ENCODE measurements at places on chromosomes 6 and 20.
A peak's percentile ranks its signal among the peaks of the same experiment; 100 is the strongest.

DNA sequence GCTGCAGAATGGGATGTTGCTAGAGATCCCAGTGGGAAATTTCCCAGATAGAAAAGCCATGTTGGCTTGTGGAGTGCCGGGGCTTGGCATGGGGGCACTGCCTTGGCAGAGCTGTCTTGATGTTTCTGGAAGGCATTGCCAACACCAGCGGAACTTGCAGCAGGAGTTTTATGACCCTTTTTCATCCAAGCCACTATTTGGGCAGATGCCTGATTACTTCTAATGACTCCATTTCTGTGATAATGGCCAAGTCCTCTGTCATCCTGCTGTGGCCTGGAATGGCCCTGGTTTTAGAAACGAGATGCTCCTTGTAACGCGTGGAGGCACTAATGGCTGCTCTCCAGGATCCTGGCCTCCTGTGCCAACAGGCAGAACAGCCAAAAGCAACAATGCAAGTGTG, 229.0 kb downstream of the ZNF217 start:
- DNase-seq = no peak

- no peak for DNase-seq
Observed at GRCh38 chr20:37878835-37879599, 23.9 kb upstream of the VSTM2L start.

- DNase-seq = no peak
Observed at GRCh38 chr20:52801628-52802006, 170.5 kb upstream of the TSHZ2 start.

- DNase-seq = no peak
Observed at GRCh38 chr6:140641412-140641811, 1267.0 kb upstream of the CITED2 start.

DNA sequence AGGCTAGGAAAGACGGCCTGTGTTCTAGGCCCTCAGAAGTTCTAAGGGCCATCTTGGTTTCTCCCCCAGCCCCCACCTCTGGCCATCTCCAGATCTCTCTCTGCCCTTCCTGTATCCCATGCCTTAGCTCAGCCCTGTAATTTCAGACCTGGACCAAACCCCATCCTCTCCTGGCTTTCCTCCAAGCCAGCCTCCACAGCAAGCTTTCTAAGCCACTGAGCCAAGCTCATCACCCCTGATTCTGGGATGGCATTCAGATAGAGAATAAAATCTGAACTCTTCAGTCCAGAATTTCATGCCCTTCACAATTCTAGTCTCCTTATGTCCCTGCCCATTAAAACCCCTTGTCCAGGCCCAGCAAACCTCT, 18.9 kb upstream of the CCM2L start:
- no peak for DNase-seq

GRCh38 chr6:3142536-3142935, 14.8 kb downstream of the TUBB2A start:
- DNase-seq = no peak

GRCh38 chr6:107736713-107737396, 87.3 kb downstream of the SCML4 start:
- no peak for DNase-seq

GRCh38 chr20:44807051-44807683, 3.2 kb downstream of the RIMS4 start:
- DNase-seq = no peak

GRCh38 chr20:32647606-32648005, 26.1 kb downstream of the C20orf203 start:
- DNase-seq = no peak

DNA sequence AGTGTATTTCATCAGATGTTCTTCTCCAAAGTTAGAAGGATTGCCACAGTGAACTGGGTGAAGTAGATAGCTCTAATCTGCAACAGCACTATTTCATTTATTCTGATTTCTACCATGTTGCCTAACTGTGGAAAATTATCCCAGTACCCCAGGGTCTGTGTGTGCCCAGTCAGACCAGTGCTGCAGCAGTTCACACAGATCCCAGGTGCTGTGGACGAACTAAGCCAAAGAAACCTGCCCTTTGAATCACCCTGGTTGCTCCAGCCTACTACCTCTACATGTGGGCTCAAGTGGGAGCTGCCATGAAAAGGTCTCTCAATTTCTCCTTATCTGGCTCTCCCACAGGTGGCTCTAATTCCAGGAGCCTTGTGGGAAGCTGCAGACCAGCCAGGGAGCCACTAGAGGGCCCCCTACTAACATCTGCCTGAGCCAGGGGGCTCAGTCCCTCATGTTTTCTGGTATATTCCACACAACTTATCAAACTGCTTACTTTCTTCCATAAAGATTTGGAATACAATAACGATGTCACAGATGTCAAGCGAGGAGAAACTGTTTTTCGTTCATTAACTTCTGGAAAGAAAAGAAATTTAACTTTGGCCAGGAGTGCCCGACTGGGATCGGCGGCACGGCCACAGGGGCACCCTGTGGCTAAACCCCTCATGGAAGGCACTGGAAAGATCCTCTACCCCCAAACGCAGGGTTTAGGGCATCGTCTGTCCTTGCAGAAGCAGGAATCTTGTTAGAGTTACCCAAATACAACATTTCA, 31.6 kb upstream of the LY86 start:
- peak; percentile 33 for DNase-seq

- no peak for DNase-seq
Observed at GRCh38 chr6:37560737-37561103, 61.0 kb upstream of the CCDC167 start.

DNA sequence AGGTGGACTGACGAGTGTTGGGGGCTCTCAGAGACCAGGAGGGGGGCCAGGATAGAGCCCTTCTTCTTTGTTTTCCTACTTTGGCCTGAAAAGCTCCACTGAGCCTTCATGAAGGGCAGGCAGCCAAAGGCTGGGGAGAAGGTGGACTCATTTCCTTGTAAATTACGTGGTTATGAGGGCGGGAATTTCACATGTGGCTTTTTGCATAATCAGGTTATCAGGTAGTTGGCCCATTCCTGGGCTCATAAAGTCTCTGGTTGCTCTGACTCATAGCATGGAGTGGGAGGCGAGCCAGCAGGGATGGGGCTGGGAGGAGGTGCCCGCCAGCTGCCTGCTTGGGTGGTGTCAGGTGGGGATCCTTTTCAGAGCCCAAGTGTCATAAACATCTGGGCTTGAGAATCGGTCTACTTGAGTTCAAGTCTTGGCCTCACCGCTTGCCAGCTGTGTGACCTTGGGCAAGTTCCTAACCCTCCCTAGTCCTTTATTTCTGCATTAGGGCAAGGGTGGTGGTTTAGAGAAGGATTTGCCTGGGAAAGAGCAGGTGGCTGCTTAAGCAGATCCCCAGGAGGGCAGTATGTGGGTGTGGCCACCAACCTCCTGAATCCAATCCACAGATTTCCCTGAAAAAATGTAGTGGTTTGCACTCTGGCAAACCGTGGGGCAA, 26.5 kb upstream of the RNF24 start:
- peak; percentile 99 for DNase-seq

- peak; percentile 49 for DNase-seq
Observed at GRCh38 chr6:162032620-162033019, 694.9 kb downstream of the PRKN start.

- DNase-seq = peak; percentile 25
Observed at GRCh38 chr6:89122625-89123024, 4.8 kb upstream of the SRSF12 start.
